ENCODE measurements at places on chromosomes 16 and 17. TPM values are rescaled to one million over a fixed set of nuclear protein-coding genes. Genes with fewer than 3 reads are reported as not detected.

The CCL5 gene
- not detected for total RNA-seq

The DUS1L gene
- 73.3 TPM for total RNA-seq

The ADAD2 gene
- total RNA-seq: not detected

The CUEDC1 gene
- 38.4 TPM for total RNA-seq

The GDPD1 gene
- total RNA-seq: 3.3 TPM

DNA sequence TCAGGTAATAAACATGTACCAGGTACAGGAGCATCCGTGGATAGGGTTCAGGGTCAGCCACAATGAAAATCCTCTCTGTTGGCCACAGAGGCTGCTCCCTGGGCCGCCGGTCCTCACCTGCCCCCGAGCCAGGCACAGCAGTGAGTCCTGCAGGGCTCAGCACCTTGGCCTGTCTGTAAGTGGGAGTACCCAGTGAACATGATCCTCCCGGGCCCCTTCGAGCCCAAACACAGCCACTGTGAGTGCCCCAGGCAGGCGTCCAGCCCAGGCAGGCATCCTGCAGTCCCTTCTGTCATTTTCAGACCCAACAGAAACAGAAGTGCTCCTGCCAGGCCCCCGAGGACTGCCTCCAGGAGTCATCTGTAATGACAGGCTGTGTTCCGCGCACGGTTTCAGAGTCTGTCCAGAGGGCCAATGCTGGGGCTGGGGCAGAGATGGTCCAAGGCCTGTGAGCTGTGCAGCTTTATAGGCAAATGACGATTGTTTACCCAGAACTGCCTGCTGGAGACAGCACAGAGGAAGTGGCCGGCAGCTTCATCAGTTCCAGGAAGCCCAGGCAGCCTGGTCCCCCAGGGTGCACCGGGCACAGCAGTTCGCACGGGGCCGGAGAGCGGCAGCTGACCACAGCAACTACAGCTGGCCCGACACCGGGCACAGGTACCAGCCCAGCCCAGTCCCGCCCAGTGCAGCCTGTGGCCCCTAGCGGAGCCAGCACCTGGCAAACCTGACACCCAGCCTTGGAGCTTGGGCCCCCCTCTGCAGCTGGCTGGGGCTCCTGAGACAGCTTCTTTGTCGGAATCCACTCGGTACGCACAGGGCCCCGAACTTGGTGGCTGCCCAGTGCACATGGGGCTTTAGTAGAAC is 13.2 kb downstream of the SLC7A5 start:
- peaks cover 87% of the 10 kb centered on the region for H3K4me1 ChIP-seq
- DNase-seq: no peak
- peak overlapping the region; percentile 44 for H3K4me3 ChIP-seq
- H3K27me3 ChIP-seq: no peaks in the 10 kb centered on the region
- peaks cover 8% of the 10 kb centered on the region for H3K36me3 ChIP-seq

GRCh38 chr17:67672592-67673335 is 45.0 kb upstream of the NOL11 start:
- H3K36me3 ChIP-seq: peaks cover 3% of the 10 kb centered on the region
- no peaks in the 10 kb centered on the region for H3K27me3 ChIP-seq
- no peaks in the 10 kb centered on the region for H3K4me1 ChIP-seq
- H3K4me3 ChIP-seq: no peak overlapping the region

- no peaks in the 10 kb centered on the region for H3K27me3 ChIP-seq
- H3K36me3 ChIP-seq: no peaks in the 10 kb centered on the region
- H3K4me3 ChIP-seq: peak overlapping the region; percentile 60
- H3K27ac ChIP-seq: peak overlapping the region; percentile 98
- H3K4me1 ChIP-seq: peaks cover 73% of the 10 kb centered on the region
These were observed 237.8 kb downstream of the PRKCA start for GRCh38 chr17:66540131-66540781.

- no peak overlapping the region for H3K27ac ChIP-seq
- no peaks in the 10 kb centered on the region for H3K36me3 ChIP-seq
These were observed 320.2 kb downstream of the MAP2K6 start for GRCh38 chr17:69734656-69735055.

DNA sequence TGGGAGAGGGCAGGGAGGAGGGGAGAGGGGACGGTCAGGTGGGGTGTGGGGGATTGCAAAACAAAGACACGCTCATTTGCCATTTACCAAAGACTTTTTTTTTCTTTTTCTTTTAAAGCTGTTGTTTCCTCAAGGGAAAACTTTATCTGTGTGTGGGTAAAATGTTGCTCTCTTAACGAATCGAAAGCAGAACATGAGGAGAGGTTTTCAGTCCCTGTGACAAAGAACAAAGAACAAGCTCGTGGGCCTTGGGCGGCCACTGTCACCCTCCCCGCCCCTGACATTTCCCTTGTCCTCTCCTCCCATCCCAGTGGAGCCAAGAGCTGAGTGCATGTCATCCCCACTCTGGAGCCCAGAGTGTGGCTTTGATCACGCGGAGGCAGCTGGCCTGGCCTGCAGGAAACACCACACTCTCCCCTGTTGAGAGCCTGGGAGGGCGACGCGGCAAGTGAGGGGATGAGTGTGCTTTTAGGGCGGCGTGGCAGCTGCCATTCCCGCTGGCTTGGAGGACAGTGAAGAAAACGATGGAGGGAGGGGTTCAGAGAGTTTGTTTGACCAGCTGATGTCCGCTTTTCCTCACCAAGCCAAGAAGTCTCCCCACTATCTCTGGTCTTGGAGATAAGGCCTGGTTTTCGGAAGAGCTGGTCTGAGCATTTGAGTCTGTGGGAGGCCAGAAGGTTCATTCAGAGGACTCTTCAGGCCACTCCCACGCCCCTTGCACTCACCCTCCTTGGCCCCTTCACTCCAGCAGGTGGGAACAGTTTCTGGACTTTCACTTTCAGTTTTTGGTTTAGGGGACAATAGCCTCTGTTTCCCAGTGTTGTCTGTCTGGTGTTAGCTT is 11.4 kb downstream of the CCR7 start:
- H3K27me3 ChIP-seq: no peaks in the 10 kb centered on the region
- H3K4me3 ChIP-seq: peak overlapping the region; percentile 38
- peaks cover 92% of the 10 kb centered on the region for H3K4me1 ChIP-seq
- no peak for DNase-seq
- H3K36me3 ChIP-seq: peaks cover 6% of the 10 kb centered on the region
- peak overlapping the region; percentile 98 for H3K27ac ChIP-seq

Data from osteocyte (in vitro differentiated cells).